ENCODE measurements at places on chromosomes 4 and X. TPM values are rescaled to one million over a fixed set of nuclear protein-coding genes. Genes with fewer than 3 reads are reported as not detected.

Gene CDKL2
- total RNA-seq = 0.29 TPM

Gene SPANXA2
- not detected for total RNA-seq

Gene MSANTD1
- 1.1 TPM for total RNA-seq

Gene LRP2BP
- 0.48 TPM for total RNA-seq

Gene AREG
- 0.29 TPM for total RNA-seq

Measured in vein endothelial cell (primary cell).